ENCODE measurements at places on chromosomes 4 and X. TPM values are rescaled to one million over a fixed set of nuclear protein-coding genes. Genes with fewer than 3 reads are reported as not detected.

DNA sequence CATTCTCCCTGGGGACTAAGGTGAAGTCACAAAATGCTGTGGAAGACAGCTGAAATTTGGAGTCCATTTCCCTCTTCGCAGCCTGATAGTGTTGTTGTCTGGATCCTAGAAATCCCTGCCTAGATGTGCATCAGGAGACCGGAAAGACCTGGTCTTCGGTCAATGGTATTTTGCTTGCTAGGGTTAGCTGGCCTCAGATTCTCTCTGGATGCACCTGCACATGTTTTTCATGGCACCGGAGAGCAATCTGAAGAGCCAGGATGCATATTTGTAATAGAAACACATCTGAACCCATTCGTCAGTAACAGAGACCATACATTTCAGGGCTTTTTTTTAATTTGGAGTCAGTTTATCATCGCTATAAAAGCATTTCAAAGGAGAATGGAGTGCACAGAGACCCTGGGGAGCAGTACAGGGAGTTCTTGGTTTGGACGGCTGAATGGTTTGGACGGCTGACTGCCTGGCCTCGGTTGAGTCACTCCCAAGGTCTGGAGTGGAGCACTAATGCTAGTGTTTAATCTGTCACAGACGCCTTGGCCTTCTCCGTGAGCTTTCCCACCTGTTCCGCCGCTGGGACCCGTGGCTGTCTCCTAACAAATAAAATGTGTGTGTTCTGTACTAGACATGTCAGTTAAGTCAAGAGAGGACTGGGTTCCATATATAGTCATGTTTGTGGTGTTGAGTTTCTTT is 7.5 kb upstream of the PDLIM3 start:
- DNase-seq: no peak

DNA sequence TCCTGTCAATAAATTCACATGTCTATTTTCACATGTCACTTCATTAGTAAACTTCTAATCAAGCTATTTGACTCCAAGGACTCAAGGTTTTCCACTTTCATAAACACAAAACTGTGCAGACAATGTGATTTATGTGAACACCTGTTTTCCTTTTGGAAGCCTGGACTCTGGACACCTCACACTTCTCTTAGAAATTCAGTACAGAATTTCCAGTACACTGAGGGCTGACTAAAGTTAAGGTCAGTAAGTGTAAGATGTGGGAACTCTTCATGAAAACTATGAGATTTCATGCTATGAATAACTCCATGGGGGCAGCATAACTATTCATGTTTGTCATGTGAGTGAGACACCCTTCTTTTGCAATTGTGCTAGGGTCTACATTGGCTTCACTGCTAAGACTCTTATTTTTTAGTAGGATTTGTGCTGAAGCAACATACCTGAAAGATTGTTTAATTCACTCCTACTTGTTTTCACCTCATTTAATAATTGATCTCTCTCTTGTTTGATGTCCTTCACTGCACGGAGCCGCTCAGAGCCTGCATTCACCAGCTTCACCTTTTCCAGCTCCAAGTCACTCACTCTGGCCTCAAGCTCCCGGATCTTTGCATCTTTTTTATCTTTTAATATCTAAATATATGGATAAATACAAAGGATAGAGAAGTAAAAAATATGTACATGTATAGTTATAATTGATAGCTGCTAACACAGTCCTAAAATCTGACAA is 55.3 kb downstream of the STBD1 start:
- DNase-seq: no peak

DNA sequence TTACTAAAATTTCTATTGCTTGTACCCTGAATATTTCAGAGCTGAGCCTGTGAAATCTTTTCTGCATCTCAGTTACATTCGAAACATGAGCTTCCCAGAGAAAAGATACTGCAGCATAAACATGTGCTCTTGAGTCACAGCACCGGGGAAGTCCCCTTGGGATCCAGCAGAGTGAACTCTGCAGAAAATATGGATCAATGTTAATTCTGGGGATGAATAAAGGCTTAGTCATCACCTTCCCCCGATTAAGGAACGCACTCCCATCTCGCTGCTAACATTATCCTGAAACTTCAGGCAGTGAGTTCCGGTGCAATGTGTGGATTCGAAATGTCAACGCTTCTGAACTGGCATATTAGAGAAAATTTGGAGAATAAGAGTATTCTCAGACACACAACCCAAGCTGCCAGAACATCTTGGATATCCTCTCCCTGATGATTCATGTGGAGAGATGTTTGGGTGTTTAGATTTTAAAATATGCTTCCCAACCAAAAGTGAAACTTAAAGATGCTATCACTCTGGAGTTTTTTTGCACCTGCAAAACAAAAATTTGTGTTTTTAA is 90.8 kb downstream of the IRF2 start:
- DNase-seq: no peak

DNA sequence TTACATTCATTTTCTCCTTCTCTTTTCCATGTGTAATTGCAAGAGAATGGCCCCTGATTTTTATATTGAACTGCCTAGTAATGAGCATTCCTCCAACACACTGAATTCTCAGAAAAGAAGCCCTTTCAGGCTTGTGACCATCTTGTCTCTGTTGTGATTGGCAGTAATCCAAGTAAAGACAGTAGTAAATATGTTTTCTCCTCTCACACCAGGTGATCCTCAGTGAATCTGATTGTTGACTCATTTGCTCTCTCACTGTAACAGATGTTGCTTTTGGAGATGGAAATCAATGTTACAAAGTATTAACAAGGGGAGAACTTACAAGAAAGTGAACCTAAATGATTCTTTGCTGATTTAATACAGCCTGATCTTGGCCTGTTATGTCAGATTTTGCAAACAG is 271.0 kb downstream of the AFF2 start:
- DNase-seq: no peak

DNA sequence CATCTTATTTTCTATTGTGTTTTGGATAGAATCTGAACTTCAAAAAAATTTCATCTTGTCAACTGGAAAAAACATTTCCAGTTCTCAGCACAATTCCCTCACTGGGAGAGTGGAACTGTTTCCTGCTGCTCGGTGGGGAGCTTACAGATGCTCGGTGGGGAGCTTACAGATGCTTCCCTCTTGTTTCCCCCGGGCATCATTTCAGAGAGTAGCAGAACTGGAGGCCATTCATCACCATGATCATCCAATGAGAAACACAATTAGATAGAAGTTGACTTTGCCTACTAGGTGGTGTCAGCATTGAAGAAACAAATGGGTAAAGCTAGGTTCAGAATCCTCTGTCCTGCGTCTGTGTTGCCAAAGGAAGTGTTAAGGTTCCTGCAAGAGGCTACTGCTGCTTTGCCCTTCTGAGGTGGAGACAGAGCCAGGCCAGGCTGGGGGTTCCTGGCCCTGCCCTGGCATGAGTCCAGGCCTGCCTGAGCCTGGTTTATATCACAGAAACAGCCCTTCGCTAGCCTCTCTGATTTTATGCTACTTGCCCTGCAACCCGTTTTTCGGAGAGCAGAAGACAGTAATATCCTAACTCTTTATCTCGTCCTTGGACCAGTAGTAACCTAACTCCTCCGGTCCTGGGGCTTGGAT is 70.6 kb downstream of the TAPT1 start:
- no peak for DNase-seq

GRCh38 chr4:112523764-112524505 is 8.0 kb upstream of the NEUROG2 start:
- DNase-seq: no peak

DNA sequence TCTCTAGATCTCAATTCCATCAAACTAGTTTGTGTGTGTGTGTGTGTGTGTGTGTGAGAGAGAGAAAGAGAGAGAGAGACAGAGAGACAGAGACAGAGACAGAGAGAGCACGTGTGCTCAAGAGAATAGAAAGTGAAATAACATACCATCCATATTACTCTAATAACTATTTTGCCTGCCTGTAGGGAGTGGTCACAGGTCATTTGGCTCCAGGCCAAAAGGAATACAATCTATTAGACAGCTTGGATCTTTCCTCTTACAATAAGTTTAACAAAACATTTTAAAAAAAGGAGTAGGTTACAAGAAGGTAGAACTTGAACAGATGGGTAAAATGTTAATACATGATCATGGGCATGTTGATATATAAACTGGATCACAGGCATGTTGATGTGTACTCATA is 76.2 kb downstream of the COL4A6 start:
- DNase-seq: no peak

GRCh38 chr4:10006601-10007435 is 14.5 kb downstream of the SLC2A9 start:
- no peak for DNase-seq

DNA sequence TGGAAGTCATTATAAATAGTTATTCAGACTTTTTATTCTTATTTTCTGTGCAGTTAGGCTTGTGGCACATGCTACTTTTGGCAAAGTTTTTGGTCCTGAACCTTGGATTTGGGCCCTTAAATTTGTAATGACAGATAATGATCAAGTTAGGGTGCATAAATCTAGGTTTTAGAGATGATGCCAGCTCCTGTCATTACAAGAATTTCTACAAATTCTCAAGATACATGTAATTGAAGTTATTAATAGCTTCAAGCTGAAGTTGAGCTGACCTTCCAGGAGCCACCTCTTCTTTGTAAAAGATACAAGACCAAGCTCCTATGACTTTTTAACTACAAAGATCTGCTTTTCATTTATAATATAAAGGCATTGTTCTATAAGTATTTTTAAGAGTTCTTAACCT is 255.6 kb upstream of the UGT8 start:
- no peak for DNase-seq

DNA sequence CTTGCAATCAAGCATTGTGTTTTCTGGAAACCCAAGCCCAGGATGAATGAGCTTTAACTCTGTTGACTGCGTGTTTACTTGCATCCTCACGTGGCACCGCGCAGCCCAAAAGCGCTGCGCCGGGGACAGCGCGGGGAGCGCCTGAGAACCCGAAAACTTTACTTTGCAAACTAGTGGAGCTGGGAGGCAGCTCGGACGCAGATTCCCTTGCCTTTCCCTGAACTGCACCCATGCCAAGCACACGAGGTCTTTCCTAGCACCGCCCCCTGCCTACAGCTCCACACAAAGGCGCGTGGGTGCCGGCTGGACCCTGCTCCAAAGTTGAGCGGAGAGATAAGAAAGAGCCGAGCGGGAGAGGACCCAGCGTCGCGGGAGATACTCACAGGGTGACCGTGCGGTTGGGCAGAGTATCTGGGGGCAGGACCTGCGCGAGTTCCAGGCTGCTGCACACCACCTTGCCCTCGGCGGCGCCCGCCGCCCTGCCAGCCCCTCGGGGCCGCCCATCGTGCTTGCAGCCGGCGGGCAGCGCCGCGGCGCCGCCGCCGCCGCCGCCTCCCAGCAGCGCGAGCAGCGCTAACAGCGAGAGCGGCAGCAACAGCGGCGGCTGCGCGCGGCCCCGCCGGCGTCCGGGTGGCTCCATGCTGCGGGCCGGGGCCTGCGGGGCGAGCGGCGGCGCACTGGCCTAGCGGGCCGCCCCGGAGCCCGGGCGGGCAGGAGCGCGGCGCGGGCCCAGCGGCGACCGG is 550 bp downstream of the ADGRA3 start:
- DNase-seq: peak; percentile 32

- DNase-seq: no peak
Measured at GRCh38 chrX:29948653-29949052, 266.7 kb upstream of the MAGEB2 start.

- no peak for DNase-seq
Measured at GRCh38 chr4:146104541-146104940, 71.0 kb upstream of the LSM6 start.

- DNase-seq: no peak
Measured at GRCh38 chr4:73421708-73422457, 14.1 kb upstream of the AFP start.

GRCh38 chr4:181793096-181793495 is 450.1 kb upstream of the TENM3 start:
- DNase-seq: no peak

DNA sequence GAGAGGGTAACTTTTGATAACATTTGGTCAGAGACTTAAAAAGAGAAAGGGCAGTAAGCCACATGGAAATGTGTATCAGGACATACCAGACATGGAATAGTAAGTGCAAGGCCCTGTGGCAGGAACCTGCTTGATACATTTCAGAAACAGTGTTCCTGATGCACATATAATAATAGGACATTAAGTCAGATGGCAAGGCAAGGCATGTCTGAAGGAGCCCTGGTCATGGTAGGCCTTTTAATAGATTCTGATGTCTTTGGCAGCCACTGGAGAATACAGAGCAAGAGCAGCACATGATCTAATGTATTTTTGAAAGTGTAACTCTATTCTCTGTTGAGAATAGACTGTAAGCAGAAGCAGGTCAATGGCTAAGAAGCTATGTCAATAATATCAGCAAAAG is 279.7 kb downstream of the CAMK2D start:
- DNase-seq: no peak

DNA sequence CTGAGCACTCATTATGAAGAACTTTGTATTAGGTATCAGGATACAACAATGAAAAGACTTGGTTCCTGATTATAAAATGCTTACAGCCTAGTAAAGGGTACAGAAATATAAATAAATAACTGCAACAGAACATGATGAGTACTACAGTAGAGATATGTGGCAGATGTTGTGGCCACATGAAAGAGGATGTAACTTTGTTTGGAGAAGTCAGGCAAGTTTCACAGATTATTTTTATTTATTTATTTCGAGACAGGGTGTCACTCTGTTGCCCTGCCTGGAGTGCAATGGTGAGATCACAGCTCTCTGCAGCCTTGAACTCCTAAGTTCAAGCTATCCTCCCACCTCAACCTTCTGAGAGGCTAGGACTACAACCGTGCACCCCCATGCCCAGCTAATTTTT is 15.8 kb upstream of the UBE2K start:
- DNase-seq: no peak

DNA sequence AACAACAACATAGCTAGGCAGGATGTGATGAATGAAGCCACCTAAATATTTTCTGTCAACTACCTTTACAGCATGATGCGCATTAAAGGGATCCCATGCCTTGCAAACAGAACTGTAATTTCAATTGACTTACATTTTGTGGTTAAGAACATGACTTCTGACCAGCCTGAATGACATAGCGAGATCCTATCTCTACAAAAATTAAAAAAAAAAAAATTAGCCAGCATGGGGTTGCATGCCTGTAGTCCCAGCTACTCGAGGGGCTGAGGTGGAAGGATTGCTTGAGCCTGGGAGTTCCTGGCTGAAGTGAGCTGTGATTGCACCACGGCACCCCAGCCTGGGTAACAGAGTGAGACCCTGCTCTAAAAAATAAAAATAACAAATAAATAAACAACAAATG is 680.6 kb downstream of the IQCM start:
- no peak for DNase-seq

DNA sequence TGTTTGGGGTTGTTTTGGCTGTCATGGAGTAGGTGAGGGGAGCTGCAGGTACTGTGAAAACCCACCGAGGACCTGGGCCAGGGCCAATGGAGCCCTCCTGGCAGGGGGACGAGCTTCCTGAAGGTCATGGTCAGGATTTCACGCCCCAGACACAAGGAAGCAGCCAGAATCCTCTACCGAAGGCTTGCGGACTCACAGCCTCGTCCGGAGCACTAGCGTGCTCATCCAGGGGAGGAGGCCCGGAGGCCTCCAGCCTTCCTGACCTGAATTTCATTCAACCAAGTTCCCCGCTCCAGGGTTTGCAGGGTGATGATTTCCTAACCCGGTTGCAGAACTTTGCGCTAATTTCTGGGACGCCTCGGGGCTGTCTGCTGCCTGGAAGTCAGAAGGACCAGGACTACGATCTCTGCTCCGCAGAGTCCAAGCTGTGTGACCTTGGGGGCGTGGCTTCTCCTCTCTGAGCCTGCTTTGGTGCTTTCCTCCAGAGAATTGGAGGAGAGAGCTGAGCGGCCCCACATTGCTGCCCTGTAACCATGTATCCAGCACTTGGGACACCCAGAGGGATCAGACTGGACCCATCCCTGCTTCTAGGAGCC is 56.2 kb upstream of the ADRA2C start:
- DNase-seq: no peak

The PDGFRA gene
- total RNA-seq: 26.7 TPM

The MSX1 gene
- total RNA-seq: 2.2 TPM

The TMEM31 gene
- total RNA-seq: not detected

The MAP9 gene
- 0.15 TPM for total RNA-seq

The SHROOM2 gene
- 8.6 TPM for total RNA-seq
